ENCODE measurements at places on chromosomes 4 and X.

GRCh38 chrX:118337687-118338086, 8.2 kb upstream of the WDR44 start:
- DNase-seq, result no peak

DNA sequence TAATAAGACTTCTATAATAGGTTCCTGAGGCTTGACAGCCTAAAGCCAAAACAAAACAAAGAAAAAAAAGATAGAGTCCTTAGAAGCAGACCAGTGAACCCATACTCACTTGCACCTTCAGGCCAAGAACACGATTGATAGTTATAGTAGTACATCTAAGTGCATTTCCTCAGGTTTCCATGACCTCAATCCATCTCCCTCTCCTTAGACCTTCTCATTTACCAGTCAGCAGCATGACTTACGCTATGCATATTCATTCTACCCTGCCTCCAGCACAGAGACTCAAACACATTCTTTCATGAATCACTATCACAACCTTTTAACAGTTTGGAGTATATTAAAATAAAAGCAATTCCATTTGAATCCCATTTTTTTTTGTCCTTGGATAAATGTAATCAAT, 855.6 kb downstream of the CCSER1 start:
- DNase-seq, result no peak

DNA sequence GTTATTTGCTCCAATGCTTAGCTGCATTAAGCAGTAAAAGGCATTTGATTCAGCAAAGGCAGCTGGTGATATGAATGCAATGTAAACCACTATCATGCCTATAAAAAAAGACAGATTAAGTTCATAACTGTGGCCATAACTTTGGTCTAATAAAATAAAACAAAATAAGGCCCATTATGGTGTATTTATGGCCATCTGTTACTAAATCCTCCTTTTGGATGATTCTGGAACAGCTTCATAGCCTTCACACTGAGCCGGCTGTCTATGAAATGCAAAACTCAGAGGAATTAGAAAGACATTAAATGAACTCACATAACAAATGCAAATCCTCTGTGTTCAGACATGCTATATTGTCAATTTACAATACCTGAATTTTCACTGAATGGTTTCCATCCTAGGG, 223.7 kb upstream of the FAT4 start:
- DNase-seq, result no peak

- DNase-seq, result no peak
Measured at GRCh38 chr4:22103768-22104167, 155.2 kb upstream of the KCNIP4 start.

DNA sequence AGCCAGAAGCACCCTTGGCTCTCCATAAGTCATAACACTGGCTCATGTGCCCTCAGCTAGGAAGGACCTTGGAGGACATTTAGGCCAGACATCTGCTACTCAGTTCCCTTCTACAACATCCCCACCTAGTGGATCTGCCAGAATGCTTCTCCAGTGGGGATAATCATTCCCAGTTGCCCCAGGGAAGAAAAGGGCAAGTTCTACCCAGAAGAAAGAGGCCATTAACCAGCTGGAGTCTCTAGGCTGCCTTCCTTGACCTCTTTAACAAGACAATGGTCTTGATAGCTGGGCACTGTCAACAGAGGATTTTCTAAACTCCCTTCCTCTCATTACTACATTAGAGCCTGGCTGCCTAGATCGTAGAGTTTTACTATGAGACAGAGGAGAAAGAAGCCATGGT, 42.0 kb downstream of the LGI2 start:
- peak; percentile 13 for DNase-seq

- no peak for DNase-seq
Measured at GRCh38 chrX:21698272-21698671, 40.1 kb upstream of the KLHL34 start.

DNA sequence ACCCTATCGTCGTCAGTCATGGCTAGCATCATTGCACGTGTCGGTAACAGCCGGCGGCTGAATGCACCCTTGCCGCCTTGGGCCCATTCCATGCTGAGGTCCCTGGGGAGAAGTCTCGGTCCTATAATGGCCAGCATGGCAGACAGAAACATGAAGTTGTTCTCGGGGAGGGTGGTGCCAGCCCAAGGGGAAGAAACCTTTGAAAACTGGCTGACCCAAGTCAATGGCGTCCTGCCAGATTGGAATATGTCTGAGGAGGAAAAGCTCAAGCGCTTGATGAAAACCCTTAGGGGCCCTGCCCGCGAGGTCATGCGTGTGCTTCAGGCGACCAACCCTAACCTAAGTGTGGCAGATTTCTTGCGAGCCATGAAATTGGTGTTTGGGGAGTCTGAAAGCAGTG, 1.6 kb downstream of the ZCCHC12 start:
- DNase-seq, result no peak

DNA sequence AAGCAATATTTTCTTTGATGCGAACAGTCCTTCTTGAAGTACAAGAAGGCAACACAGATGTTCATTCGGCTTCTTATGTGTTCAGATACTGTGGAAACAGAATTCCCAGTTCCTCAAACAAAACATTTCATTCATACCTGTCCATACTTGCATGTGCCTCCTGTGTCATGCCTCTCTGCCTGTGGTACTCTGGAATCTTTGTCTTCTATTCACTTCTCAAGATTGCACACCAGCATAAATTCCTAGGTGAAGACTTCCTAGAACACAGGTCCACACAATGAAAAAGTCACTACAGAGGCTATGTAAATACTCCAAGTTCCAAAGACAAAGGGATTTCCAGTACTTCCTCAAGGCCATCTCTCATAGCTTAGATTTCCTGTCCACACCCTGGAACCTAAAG, 367.2 kb downstream of the AFF2 start:
- no peak for DNase-seq

DNA sequence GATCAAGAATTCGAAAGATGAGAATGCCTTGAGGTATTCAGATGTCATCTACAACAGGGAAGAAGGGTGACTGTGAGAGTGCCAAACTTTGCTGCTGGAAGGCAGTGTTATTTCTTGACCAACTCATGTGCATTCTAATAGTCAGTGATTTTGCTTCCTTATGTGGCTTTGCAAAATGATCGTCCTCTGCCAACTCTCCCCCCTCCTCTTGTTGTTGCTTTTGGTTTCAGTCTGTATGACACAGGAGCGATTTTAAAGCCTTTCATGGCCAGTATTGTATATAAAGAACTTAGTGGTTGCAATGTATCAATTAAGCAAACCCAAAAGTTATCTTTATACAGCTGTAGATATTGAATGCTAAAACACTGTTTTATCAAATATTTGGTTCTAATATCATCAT, 379.1 kb downstream of the IL1RAPL1 start:
- DNase-seq, result no peak

Data from HCT116 (cell line).